ENCODE measurements at places on chromosomes 2 and 18.

- no peak for DNase-seq
These were observed 23.6 kb upstream of the CATIP start for GRCh38 chr2:218332920-218333645.

DNA sequence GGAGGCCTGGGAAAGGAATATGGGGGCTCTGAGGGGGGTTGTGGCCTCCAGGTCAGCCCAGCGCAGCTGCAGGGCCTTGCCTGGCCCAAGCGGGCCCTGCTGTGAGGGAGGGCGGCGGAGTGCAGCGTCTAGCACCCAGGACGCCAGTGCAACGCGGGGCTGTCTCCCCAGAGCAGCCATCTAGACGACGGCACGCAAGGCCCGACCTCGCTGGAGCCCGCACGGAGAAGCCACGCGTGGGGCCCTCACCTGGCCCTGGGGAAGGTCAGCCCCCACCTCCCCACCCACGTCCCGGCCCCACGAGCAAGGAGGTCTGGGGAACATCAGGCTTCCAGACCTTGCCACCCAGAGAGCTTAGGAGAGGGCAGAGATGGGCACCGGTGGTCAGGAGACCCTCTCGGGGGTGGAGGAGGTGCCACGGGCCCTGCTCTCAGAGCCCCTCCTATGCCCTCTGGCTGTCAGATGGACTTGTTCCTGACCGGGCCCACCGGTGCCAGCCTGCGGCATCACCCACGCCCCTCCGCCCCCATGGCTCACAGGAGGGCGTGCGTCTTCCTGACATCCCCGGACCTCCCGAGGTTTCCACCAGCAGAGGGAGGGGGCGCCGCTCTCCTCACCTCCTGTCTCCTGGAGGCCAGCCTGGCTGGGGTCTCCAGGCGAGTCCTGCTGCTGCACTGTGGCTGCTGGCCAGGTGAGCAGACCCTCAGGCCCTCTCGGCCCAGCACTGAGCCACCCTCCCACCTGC lies 17.0 kb downstream of the GPR35 start:
- DNase-seq = peak; percentile 43

DNA sequence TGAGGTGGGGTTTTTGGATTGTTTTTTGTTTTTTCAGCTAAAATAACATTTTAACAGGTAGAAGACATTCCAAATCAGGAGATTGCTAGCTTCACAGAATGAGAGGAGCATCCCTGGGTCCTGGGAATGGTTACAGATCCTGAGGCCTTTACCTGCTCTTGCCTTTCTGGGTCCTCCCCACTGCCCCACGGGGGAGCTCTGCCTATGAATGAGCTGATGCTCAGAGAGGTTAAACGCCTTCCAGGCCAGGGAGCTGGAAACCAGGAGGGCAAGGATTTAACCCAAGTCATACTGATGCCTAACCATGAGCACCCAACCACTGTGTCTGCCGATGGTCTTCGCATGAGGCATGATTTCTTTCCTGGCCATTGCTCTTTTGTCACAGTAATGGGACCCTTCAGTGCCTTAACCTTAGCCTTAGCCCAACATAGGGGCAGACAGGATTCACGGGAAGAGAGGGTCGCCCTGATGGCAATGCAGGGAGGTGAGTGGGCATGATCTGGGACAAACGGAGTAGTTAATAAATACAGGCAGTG lies 16.1 kb downstream of the MOCOS start:
- no peak for DNase-seq

DNA sequence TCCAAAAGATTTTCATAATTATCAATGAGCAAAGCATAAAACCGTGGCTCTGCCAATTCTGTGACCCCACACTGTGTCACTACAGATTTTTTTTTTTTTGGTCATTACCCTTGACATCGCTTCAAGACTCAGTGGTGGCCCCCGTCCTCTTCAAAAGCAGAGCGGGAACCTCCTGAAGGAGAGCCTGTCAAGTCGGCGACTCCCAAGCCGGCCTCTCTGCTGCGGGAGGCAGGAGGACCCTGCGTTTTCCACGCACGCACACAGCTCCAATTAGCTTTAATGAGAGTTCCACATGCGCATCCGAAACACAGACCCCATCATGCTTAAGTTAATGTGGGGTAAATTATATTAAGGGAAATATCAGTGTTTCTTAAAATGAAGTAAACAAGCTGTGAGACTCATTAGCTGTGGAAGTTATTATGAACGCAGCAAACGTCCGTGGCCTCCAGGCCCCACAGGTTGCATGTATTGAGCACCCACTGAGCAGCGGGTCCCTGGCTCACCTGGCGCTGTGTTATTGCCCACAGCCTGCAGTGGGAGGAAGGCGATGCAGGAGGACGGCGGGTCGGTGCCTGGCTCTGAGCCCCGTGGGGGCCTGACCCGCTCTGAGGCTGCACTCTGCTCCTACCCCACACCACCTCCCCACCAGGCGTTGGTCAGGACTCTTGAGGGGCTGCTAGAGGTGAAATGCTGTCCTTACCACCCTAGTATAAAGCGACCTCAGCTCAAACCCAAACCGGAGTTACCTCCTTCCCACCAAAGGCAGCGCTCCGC lies 181.0 kb upstream of the SALL3 start:
- DNase-seq = no peak

GRCh38 chr2:181198183-181198864 lies 217.9 kb downstream of the UBE2E3 start:
- DNase-seq = no peak

GRCh38 chr2:218001629-218002028 lies 1.2 kb downstream of the TNS1 start:
- DNase-seq = no peak

- DNase-seq = no peak
These were observed 335.8 kb downstream of the TRIB2 start for GRCh38 chr2:13052547-13052946.

GRCh38 chr2:221589696-221590095 lies 17.6 kb upstream of the EPHA4 start:
- DNase-seq = no peak

DNA sequence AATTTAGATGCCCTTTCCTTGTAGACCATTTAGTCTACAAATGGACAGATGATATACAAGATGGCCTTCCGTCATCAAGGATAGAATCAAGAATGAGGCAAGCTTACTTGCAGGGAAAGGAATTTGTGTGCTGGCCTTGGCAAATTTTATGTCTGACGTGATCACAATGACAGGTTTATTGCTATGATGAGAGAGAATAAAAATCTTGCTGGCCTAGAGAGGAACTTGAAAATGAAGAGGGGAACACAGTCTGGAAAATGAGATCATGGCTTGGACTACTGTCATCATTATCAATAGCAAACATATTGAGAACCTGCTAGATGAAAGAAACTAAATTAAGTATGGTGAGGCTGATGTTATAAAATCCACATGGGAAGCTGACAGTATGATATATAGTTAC lies 66.0 kb downstream of the CSRNP3 start:
- no peak for DNase-seq

GRCh38 chr2:20184067-20184938 lies 40.6 kb downstream of the SDC1 start:
- DNase-seq = no peak

GRCh38 chr18:57150828-57151227 lies 3.9 kb downstream of the BOD1L2 start:
- DNase-seq = peak; percentile 72

DNA sequence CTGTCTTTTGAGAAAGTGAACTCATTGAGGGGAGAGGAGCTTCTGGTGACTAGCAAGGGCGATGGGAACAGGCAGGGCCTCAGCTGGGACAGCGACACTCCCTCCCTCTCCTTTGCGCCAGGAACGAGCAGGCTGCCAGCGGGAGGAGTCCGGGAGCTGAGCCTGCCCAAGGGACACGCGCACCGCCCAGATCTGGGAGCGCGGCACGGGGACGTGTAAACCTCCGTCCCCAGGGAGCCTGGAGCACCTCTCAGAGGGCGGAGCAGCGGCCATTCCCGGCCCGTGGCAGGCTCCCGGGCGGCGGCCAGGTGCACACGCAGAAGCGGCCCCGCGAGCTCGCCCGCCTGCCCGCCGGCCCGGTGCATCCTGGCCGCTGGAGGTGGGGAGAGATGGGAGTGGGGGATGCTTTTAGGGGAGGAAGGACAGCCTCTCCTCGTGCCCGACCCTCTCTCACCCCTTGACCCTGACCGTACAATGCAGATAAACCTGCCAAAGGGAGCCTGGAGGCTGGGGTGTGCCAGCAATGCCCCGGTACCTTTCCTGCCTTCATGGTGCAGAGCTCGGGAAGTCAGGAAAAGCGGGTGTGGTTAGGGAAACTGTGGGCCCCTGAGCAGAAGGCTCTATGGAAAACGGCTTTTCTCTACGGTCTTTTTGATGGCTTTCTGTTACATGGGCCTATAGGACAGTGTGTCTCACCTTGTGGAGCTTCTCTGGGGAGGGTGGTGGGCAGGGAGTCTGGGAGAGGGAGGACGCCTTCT lies 2.2 kb downstream of the AQP4 start:
- DNase-seq = peak; percentile 75

DNA sequence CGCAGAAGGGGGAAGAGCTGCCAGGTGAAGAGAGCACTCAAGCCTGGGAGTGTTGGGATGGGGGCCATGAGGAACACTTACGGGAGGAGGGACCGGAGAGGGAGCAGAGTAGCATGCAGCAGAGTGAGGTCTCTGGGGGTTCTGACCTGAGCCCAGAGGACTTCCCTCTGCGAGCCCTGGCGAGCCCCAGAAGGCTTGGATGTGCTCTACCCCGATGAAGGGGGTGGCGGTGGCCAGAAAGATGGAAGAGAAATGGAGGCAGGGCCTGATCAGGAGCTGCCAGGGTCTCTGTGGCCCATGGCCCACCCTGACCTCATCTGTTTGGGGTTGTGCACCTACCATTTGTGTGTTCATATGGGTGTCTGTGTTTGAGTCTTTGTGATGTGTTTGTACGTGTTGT lies 42.0 kb downstream of the CROCC2 start:
- no peak for DNase-seq

GRCh38 chr2:234252772-234253171 lies 202.3 kb downstream of the SPP2 start:
- DNase-seq = no peak

GRCh38 chr2:97713296-97714083 lies at the start of gene ZAP70:
Gene ZAP70 (plus strand): TSS chr2:97713576. CDS start chr2:97724037, 10,461 bp downstream.
- no peak for DNase-seq

GRCh38 chr18:44986933-44987332 lies 306.2 kb downstream of the SETBP1 start:
- DNase-seq = no peak

DNA sequence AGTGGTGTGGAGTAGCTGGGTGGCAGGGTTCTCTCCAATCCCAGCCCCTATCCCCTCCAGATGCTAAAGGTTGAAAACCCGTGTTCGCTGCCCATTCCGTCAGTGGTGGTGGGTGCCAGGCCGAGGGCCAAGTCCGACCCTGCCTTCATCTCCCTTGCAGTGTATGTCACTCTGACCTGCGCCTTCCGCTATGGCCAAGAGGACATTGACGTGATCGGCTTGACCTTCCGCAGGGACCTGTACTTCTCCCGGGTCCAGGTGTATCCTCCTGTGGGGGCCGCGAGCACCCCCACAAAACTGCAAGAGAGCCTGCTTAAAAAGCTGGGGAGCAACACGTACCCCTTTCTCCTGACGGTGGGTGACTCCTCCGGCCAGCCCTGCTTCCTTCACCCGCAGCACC lies 12.9 kb downstream of the SAG start:
- DNase-seq = no peak

DNA sequence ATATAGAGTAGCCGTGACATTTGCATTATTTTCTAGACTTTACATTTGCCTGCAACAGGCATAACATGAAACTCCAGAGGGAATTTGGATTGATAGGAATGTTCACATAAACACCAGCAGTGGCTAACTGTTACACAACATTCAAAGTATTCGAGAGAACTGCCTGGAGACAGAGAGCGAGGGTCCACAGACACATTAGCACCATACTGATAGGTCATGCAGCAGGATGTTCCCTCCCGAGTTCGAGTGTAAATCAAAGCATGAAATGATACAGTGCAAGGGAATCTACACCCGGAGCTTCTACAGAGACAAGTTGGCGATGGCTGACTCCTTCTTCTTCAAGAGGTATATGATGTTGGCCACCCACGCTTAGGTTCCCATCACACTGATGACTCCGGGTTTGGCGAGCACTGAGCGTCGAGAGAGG lies 89.5 kb downstream of the COL6A3 start:
- DNase-seq = no peak

DNA sequence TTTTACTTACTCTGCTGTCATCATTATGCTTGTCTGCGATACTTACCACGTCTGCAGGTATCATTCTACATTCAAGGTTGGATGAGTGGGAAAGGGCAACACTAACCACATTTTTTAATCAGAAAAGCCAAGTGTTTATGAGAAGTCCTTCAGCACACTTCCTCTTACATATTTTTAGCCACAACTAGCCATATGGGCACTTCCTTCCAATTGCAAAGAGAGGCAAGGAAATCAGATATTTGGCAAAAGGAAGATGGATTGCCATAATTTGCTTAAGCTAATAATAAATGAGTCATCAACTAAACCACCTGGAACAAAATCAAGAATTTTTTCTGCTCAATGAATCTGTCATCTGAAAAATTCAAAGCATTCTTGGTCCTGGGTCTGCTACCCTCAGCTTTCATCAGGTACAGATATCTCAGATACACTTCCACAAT lies 16.7 kb upstream of the MRO start:
- peak; percentile 19 for DNase-seq

GRCh38 chr2:169797601-169798000 lies 1.1 kb upstream of the SSB start:
- no peak for DNase-seq

DNA sequence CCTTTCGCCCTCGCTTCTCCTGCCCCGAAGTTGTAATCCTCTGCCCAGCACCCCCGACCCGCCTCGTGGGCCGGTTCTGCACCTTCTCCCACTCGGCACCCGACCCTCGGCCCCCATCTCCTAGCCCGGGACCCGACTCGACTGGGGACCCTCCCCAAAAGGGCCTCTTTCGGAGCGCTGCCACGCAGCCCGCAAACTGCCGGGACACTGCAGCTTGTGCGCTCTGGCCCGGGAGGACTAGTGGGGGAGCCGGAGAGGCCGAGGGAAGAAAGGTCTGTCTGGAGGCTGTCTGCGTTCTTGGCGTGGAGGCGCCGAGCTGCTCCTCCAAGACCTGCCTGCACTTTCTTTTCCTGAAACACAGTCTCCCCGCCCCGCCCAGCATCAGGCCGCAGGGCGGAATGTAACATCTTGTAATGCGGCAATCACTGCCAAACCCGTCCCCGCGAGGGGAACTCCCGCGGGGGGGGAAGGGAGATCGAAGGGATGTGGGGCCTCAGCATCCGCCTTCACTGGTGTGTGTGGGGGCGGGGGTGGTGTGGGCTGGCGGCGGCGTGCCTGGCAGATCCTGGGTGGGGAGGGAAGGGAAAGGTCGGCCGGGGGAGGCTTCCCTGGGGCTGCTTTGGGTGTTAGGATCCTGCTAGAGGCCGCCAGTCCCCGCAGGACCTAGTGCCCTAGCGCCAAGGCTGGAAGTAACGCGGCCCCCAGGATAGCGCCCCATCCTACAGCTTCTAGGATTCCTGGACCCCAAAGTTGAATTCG lies 7.4 kb downstream of the DLX2 start:
- DNase-seq = peak; percentile 65

GRCh38 chr2:122021941-122022340 lies 266.5 kb downstream of the TSN start:
- DNase-seq = no peak

DNA sequence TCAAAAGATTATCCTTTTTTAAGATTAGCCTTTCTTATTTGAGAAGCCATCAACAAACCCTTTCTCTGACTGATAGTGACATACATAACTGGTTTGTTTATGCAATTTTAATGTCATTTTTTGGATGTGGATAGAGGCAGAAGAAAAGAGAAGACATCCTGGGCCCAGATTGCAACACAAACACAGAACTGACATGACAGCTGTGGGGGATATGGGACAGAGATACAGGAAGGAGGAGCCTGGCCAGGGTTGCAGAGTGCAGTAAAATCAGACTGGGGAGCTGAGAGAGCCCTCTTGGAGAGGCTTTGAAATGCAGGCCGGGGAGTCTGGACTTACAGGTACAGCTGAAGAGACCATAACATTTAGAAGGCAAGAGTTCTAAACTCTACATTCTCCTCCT lies 65.1 kb downstream of the SIGLEC15 start:
- DNase-seq = no peak

All from iPS-NIHi11 (cell line).